Aortic smooth muscle cell (primary cell): ENCODE measurements at places on chromosomes 12 and 14. TPM values are rescaled to one million over a fixed set of nuclear protein-coding genes. Genes with fewer than 3 reads are reported as not detected.

Gene C14orf180
- not detected in 2 replicates for total RNA-seq

Gene CCDC177
- total RNA-seq = not detected in 2 replicates

Gene CACNA1C
- total RNA-seq = 5.8 and 13.9 TPM in 2 replicates

Gene SDS
- 0.13 TPM in 1 of 2 replicates, not detected in the other for total RNA-seq

Gene ERP27
- total RNA-seq = 0.13 and 0.87 TPM in 2 replicates

Gene KRT82
- not detected in 2 replicates for total RNA-seq

Gene PLA2G1B
- 0.25 TPM in 1 of 2 replicates, not detected in the other for total RNA-seq

Gene HIGD1C
- not detected in 2 replicates for total RNA-seq

Gene FGF6
- total RNA-seq = not detected in 2 replicates

Gene TRIM9
- total RNA-seq = 0.19 and 0.26 TPM in 2 replicates

Gene CPNE6
- not detected in 2 replicates for total RNA-seq

Gene PRB2
- total RNA-seq = not detected in 2 replicates

Gene GPR68
- 0.75 and 1.1 TPM in 2 replicates for total RNA-seq

Gene TEX52
- total RNA-seq = not detected in 2 replicates

Gene CIDEB
- total RNA-seq = 0.68 and 1.1 TPM in 2 replicates

Gene TAS2R13
- total RNA-seq = 0.92 and 2.5 TPM in 2 replicates

Gene ADAMTS20
- not detected in 2 replicates for total RNA-seq

Gene PMEL
- total RNA-seq = 0.26 and 1.2 TPM in 2 replicates

Gene BCL2L14
- 0.06 TPM in 1 of 2 replicates, not detected in the other for total RNA-seq

Gene TDRD9
- 0.26 and 1.6 TPM in 2 replicates for total RNA-seq

Gene DRAM1
- total RNA-seq = 12.0 and 20.1 TPM in 2 replicates
